ENCODE measurements at places on chromosomes 3 and 15.

- no peak for DNase-seq
Observed at GRCh38 chr15:85869124-85869523, 74.4 kb upstream of the KLHL25 start.

DNA sequence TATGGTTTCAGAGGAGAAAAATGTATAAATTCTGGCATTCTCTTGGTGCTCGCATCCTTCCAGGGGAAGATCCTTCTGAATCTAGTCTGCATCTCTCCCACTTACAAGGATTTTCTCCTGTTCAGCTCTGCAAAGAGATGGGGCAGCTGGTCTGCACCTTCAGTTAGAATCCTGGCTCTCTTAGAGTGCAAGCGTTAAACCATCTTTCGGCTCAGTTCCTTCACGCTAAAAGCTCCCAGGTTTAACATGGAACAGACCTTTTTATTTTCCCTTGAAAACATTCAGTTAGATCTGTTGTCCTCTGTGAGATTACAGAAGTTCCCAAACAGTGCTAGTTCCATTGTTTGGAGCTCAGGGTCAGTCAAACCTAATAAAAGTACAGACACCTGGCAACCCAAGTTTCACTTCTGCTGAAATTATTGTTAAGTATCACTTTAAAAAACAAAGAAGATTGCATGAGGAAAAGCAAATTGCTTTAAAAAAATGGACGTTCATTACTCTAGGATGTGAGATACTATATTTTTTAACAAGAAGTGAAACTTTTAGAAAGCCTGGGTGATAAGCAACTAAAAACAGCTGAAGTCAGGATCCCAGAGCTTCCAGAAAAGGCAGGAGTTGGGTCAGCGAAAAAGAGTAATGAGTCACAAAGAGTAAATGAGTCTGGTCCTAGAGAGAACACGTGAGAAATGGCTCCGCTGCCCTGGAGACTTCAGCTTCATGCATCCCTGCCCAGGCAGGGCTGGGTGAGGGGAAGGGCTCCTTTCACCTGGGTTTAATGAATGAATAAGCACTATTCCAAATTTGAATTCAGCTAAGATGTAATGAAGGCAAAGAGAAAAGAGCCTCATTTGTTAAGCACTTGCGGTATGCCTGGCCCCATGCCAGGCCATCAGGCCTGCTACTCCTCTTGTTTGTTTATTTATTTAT lies 63.3 kb downstream of the ABTB1 start:
- no peak for DNase-seq

GRCh38 chr15:22895465-22896190 lies 57.2 kb downstream of the NIPA2 start:
- no peak for DNase-seq

DNA sequence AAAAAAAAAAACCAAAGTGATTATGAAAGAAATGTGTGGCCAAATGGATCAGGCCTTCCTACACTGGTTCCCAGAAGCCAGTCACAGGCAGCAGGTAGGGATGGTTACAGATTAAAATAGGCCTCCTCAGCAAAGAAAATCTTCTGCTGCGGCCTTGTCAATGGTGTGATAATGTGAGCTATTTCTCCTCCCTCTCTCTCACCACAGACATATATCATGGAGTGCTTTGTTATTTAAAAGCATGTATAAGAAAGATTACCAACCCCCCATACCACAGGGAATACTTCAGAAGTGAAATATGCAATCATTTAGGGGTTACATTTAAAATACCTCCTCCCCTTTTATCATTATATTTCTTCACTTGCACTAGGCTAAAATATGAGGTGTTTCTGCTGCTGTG lies 32.2 kb upstream of the LRTM1 start:
- DNase-seq: no peak

DNA sequence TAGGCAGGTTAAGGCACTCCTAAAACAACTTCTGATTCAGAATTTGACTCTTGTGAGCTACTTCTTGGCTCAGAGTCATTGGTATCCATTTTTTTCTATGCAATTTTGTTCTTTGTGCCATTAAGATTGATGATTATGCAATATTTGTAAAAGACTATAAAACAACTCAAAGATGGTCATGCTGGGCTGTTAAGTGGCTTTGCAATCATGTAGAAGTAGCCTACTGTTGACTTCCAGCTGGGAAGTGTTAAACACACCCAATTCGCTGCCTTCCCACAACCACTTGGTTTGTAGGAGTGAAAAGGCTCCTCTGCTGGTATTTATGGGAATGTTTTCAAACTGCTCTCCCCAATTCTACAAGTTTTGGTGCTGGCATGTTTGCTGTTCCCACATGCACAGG lies 74.7 kb upstream of the COL6A6 start:
- no peak for DNase-seq

GRCh38 chr3:21466476-21466875 lies 284.5 kb downstream of the ZNF385D start:
- DNase-seq: no peak

- DNase-seq: no peak
Observed at GRCh38 chr15:88032787-88033186, 223.8 kb downstream of the NTRK3 start.

DNA sequence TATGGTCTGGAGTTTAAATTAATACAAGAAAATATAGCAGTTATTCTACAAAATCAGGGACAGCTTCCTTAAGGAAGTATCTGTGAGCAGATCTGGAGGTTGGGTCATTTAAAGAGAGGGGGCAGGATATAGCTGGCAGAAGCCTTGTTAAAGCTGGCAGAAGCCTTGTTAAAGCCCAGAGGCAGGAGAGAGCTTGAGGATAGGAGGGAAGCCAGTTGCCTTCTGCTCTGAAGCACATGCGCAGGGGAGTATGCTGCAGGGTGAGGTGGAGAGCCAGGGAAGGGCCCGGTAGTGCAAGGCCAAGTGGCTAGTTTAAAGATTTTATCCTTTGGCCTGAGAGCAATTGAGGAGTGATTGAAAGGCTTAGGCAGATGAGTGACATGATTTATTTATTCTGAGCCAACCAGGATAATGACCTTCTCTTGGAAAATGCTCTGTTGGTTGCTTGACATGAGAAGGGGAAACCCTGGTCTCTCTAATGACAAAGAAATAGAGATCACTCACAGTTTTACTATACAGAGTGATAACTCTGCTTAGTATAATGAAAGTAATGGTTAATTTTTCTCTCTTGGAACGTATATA lies 3.9 kb downstream of the EAF1 start:
- no peak for DNase-seq

DNA sequence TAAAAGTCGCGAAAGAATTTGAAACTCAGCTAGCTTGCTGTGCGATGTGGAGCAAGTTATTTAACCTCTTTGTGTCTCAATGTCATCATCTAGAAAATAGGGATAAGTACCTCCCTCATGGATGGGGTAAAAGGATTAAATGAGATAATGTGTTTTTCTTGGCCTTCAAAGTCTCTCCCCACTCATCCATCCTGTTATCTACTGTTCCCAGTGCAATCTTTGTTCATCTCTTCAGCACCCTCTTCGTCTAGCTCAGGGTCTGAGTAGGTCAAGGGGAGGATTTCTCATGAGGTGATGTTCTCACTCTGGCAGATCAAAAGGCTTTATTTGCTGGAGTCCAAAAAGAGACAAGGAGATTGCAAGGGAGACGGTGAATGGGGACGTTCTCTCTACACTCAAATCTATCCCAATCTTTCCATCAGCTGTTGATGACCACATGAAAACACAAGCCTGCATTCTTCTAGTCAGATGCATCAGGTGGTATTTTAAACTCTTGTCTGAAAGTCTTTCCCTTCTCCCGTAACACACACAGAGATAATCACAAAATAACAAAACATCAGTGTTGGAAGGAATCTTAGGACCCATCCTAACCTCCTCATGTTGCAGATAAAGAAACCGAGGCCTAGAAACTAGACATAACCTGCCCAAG lies 1.3 kb downstream of the MESD start:
- no peak for DNase-seq

DNA sequence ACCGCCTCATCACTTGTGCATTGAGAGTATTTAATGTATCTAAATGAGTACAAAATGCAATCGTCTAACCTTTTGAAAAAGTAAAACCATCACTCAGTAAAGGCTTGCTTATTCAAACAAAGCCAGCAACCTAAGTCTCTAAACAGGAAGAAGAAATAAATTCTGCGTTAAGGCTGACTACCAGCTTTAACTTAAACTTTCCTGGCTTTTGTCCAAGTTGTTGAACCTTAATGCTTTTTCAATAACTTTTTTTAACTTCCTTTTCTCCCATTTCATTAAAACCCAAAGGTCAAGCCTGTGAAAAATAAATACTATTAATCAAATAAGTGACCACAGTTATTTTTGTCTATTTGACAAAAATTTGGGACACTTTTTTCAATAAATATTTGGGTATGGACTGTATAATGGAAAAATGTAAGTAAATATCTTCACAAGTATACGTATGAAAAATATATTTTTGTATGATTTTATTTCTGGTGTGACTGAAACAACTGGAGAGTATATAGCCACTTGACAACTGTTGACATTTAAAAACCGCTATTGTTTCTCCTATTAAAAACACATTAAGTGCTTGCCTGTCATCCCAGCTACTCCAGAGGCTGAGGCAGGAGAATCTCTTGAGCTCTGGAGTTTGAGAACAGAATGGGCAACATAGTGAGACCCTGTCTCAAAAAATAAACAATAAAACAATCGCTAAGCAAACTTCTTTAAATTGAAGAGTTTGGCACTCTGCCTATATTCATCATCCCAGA lies 2.9 kb downstream of the KLHL24 start:
- DNase-seq: no peak

GRCh38 chr3:146250449-146251382 lies at the start of gene PLSCR4:
PLSCR4 (minus strand) TSS chr3:146251105; CDS start chr3:146222071, 29,034 bp downstream.
- no peak for DNase-seq

DNA sequence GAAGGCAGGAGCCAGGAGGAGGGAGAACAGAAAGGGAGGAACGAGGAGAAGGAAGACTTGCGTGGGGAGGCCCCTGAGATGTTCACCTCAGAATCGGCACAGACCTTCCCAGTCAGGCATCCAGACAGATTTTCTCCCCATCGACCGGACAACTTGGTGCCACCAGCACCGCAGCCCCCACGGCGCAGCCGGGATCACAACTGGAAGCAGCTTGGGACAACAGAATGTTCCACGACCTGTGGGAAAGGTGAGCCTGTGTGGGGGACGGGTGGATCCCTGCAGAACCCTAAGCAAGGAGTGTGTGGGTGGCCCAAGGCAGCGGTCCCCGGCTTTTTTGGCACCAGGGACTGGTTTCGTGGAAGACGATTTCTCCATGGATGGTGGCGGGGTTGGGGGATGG lies 72.6 kb upstream of the NR2E3 start:
- no peak for DNase-seq

DNA sequence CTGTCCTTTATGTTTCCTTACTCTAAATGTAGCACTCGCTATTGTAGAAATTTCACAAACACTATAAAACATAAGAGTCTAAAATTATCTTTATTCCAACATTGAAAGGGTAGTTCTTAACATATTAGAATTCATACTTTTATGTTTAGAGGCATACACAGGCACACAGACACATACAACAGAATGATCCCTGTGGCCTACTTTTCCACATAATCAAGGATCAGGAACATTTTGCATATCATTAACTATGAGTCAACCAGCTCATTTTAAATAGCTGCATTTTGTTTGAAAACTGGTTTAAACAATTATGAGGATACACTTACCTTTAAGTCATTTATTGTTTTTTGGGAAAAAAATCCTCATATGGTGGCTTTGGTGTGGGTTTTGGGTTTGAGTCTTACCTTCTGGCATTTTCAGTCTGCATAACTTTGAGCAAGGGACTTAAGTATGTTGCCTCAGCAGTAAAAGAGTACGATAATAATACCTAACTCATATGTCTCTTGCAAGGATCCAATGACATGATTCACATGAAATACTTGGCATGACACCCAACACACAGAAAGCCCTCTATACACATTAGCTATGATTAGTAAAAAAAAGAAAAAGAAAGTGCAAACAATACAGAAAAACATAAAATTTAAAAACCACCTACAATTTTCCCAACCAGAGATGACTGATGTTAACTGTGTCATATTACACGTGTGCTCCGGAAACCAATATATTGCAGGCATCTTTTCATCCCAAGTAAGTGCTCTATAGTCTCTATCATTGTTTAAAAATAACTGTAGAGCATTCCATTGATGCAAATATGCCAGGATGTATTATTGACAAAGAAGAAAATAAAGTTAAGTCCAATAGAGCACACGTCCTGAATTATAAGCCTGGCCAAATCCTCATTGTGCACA lies 213.1 kb upstream of the ADAMTS9 start:
- no peak for DNase-seq

DNA sequence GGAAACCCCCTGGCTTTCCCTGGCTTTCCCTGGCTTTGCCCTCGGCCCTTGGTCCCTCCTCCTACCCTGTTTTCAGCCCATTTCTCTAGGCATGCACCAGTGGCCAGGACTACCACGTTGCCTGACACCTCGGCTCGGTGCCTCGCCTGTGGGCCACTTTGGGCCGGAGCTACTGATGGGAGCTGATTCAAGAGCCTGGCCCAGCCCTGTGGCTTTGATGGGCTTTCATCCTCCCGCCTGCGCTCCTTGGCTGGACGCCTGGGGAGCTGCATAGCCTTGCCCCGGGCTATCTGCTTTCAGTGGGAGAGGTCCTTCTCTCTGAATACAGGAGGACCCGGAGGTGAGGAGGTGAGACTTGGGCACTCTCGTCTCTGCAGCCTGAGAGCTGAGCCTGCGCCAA lies 192.7 kb upstream of the HES1 start:
- DNase-seq: no peak

DNA sequence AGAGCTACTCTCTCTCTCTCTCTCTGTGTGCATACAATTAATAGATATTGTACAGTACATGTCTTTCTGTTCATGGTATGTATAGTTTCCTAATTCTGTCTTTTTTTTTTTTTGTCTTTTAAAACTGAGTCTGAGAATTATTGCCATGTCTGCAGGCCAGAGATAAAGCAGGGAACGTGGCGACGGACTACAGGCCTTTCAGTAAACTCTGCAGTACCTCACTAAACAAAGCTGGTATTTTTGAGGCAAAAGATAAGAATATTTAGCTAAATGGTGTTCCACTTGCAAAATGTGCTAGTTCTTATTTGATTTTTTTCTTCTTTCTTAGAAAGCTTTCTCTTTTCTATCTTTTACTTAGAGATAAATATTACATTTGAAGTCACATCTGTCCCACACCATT lies 44.0 kb upstream of the EHHADH start:
- DNase-seq: no peak

DNA sequence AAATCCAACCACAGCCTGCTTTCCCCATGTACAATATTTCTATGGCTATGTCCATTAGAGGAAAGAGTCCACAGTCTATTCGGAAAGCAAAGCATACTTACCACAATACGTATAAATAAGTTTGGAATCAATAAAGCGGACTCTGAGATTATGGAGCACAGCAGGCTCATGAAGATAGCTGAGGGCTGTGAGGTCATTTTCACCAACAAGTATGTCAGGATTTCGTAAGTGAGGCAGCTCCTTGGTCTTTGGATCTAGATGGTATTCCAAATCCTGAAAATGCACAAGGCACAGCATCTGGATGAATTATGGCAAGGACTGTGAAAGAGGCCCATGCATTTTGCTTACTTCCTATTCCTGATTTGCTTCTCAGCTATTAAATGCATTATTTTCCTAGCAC lies 100.4 kb downstream of the MYO5A start:
- no peak for DNase-seq

Data from stimulated activated CD4-positive, alpha-beta T cell treated with anti-CD3 and anti-CD28 coated beads, Interleukin-1b, Interleukin-23, amount 100 ng/mL, for 4 hours (primary cell).